ENCODE measurements at places on chromosomes 11 and 22. TPM values are rescaled to one million over a fixed set of nuclear protein-coding genes. Genes with fewer than 3 reads are reported as not detected.

CELSR1 gene
- total RNA-seq: 36.7 TPM

NAALAD2 gene
- total RNA-seq: 0.98 TPM

SLC22A8 gene
- total RNA-seq: not detected

YPEL1 gene
- 7.8 TPM for total RNA-seq

OAF gene
- total RNA-seq: 33.3 TPM

P2RY6 gene
- 1.6 TPM for total RNA-seq

SLCO2B1 gene
- total RNA-seq: 32.3 TPM

JHY gene
- total RNA-seq: 11.7 TPM

SULT4A1 gene
- total RNA-seq: not detected

DPP3 gene
- 24.3 TPM for total RNA-seq

PRAME gene
- total RNA-seq: not detected

MEI1 gene
- 1.3 TPM for total RNA-seq

NPAS4 gene
- total RNA-seq: not detected

PACSIN2 gene
- 82.7 TPM for total RNA-seq

CALCA gene
- not detected for total RNA-seq

GAL3ST3 gene
- 0.29 TPM for total RNA-seq

FOLH1 gene
- 7.8 TPM for total RNA-seq

TUBA8 gene
- total RNA-seq: 1.6 TPM

KLHDC7B gene
- total RNA-seq: 0.16 TPM

CRYAB gene
- 271 TPM for total RNA-seq

THY1 gene
- total RNA-seq: 8.5 TPM

CATSPERZ gene
- not detected for total RNA-seq

NPTXR gene
- 3.7 TPM for total RNA-seq

LRP5 gene
- total RNA-seq: 23.6 TPM

CNTF gene
- 0.59 TPM for total RNA-seq

CD3D gene
- 3.5 TPM for total RNA-seq

C11orf21 gene
- 1.0 TPM for total RNA-seq

VSIG10L2 gene
- 4.1 TPM for total RNA-seq

OR51B4 gene
- not detected for total RNA-seq

MYO7A gene
- 4.3 TPM for total RNA-seq

PLA2G3 gene
- not detected for total RNA-seq

KRTAP5-8 gene
- 0.32 TPM for total RNA-seq

VPREB1 gene
- total RNA-seq: not detected

CNGA4 gene
- total RNA-seq: not detected

C11orf91 gene
- total RNA-seq: not detected

OR2AT4 gene
- not detected for total RNA-seq

MUC2 gene
- not detected for total RNA-seq

FUT4 gene
- total RNA-seq: 5.3 TPM

BIK gene
- 25.0 TPM for total RNA-seq

DTX4 gene
- 7.5 TPM for total RNA-seq

IGLL5 gene
- 41.3 TPM for total RNA-seq

SIDT2 gene
- 86.7 TPM for total RNA-seq

MUC5B gene
- 6.9 TPM for total RNA-seq

ZFPL1 gene
- 44.1 TPM for total RNA-seq

OR4A16 gene
- total RNA-seq: not detected

SCUBE2 gene
- total RNA-seq: 78.7 TPM

KCNJ11 gene
- 4.9 TPM for total RNA-seq

PGAP2 gene
- 12.3 TPM for total RNA-seq
